Femur (tissue), 1 donor: ENCODE measurements at places on chromosomes 7 and 10.

GRCh38 chr7:49389871-49390479 is 383.5 kb upstream of the VWC2 start:
- no peak for DNase-seq

DNA sequence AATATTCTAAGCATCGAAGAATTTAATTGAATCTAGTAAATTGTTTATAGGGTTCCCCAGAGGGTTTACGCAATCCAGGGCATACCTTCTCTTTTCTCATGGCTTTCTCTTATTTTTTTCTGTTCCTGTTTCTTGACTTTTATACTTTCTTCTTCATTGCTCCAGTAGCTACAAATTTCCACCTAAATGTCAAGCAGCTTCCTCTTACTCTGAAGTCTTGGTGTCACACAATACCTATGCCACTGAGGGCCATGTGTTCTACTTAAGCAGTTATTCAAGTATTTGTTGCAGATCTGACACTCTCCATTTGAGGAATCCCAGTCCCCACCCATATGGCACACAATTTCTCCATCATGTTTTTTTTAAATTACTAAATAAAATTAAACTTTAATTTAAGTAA is 343.1 kb upstream of the MBL2 start:
- no peak for DNase-seq

GRCh38 chr10:62268027-62268398 is 631 bp downstream of the RTKN2 start:
- no peak for DNase-seq

DNA sequence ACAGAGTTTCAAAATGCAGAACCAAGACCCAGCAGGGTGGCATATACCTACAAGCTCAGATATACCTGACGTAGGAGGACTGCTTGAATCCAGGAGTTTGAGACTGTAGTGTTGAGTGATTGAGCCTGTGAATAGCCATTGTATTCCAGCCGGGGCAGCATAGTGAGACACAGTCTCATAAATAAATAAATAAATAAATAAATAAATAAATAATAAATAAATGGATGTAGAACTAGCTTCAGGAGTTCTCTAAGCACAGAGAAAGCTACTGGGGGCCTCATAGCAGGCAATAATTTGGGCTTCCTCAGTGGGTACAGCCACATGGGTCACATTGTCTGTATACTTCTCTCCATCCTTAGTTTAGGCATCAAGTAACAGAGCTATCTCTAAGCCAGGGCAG is 906.8 kb downstream of the LRMDA start:
- no peak for DNase-seq

DNA sequence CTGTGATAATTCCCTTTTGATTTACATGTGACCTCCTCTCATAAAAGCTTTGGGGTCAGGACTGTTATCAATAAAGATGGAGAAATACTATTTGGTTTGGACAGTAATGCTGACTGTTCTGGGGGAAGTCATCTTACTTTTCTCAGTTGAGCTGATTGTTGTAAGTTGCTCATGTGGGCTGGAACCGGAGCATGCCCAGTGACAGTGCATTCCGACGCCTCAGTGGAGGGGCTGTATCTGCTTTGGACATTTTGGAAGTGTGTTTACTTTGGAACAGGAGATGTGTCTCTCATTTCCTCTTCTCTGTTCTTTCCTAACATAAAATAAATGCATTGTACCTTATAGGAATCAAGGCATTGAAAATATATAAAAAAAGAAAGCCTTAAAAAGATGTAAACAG is 30.1 kb downstream of the RBM33 start:
- DNase-seq = no peak

GRCh38 chr10:60224066-60224705 is 165.5 kb downstream of the ANK3 start:
- DNase-seq = no peak

GRCh38 chr7:43577485-43577951 is 5.4 kb upstream of the STK17A start:
- no peak for DNase-seq

DNA sequence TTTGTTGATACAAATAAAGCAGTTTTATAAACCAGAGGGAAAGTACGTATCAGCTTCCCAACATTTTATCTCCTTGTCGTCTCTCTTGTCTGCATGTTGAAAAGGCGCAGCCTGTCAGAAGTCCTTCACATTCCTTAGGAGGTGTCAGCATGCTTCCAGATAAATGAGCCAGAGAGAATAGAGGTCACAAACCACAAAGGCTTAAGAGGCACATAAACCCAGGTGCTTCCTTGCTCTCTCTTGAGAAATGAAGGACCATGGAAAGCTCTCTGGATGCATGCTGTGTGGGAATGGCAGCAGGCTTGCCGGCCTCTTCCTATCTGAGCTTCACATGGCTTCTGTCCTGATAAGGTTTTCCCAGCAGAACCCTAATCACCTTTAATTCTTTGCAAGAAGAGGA is 448.5 kb downstream of the XPNPEP1 start:
- no peak for DNase-seq

- DNase-seq = no peak
Measured at GRCh38 chr10:117860823-117861222, 185.9 kb downstream of the RAB11FIP2 start.

DNA sequence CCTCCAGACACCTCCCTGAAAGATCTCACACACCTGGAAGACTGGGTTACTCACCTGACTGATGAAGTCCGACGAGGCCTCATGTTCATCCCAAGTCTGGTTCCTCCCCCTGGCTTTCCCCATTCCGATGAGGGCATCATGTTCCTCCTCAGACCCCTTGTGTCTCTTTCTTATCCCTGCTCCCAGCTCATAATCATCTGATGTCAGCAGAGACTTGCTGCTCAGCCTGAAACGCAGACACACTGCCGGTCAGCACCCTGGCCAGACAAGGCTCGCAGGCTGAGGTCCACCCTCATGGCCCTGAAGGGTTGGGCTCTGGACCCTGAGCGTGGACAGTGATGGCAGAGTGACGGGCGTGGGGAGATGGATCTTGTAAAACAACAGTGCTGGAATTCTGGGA is 64.3 kb downstream of the TNRC18 start:
- DNase-seq = no peak

DNA sequence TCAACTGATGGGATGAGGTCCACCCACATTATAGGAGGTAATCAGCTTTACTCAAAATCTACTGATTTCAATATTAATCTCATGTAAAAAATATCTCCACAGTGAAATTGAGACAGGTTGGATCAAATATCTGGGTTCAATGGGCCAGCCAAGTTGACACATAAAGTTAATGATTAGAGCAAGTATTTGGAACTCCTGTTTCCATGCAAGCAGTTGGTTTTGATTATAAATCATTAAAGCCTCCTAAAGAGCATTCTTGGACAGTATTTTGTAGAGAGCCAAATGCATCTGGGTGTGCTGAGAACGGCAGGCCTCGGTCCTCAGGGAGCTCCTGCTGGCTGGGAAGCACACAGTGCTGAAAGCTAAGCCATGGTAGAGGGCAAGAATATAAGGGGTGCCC is 126.9 kb upstream of the BTBD16 start:
- no peak for DNase-seq

DNA sequence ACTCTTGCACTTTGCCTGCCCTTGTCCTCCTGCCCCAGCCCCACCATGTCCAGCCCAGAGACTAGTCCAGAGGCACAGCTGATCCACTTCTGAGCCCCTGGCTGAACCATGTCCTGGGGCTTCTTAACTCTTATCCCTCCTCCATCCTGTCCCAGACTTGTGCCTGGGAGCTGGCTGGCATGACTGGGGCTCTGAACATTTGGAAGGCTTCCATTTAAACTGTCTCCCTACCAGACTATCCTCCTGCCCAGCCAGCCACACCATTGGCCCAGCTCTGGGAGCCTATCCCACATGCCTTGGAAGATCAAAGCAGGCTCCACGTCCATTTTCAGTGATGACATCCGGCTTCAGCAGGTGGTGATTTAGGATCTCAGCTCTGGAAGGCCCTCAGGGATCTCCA is 57.4 kb downstream of the FAM241B start:
- no peak for DNase-seq

DNA sequence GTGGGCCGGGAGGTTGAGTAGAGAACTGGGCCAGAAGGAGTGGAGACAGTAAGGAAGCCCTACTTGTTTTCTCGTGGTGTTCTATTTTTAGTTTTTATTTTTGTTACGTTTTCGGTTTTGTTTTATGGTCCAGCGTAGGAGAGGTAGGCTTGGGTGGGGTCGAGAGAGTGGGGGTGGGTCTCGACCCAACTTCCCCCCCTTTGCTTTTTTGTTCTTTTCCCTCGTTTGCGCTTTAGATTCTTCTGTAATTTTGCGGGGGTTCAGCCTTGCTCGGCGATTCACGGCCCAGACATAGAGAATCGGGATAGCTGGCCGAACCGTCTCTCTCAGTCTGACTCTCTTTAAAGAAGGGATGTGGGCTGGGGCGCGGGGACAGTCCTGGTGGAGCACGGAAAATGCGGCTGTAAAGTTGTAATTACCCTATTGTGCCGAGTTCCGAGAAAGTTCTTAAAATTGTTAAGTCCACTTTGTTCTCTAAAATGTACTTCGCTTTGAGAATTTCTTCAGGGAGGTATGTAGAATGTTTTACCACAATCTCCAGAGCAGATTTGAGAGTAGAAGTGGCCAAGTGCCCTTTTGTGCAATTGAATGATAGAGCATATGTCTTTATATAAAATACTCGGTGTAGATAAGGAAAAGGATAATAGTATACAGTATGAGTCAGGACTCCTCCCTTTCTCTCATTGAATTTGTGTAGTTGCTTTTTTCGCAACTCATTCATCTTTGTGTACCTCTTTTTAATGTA is 816 bp downstream of the DMTF1 start:
- peak; percentile 50 for DNase-seq

GRCh38 chr10:120540486-120540885 is 83.5 kb downstream of the PLPP4 start:
- no peak for DNase-seq

DNA sequence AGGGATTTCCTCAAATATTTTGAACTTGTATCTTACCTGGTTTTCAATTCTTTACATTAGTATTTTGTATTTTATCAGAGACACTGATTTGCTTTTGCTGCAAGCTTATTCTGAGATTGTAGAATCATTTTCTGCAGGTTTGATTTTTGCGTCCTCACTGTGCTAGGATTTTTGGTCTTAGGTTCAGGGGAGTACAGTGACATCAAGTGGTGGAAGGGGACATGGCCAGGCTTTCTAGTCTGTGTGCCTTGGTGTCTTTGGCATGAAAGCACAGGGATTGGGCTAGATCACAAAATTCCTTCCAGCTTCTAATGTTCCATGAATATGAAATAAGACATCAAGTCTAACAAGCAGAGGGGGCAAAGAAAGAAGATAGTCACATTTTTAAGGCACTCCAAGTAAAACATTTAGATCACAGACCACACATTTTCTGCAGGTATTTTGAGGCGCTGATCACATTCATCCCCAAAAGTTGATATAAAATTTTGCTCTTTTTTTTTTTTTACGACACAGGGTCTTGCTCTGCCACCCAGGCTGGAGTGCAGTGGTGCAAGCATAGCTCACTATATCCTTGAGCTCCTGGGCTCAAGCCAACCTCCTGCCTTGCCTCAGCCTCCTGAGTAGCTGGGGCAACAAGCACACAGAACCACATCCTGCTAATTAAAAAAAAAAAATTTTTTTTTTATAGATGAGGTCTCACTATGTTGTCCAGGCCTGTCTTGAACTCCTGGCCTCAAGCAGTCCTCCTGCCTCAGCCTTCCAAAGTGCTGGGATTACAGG is 124.4 kb downstream of the PON1 start:
- DNase-seq = peak; percentile 78

DNA sequence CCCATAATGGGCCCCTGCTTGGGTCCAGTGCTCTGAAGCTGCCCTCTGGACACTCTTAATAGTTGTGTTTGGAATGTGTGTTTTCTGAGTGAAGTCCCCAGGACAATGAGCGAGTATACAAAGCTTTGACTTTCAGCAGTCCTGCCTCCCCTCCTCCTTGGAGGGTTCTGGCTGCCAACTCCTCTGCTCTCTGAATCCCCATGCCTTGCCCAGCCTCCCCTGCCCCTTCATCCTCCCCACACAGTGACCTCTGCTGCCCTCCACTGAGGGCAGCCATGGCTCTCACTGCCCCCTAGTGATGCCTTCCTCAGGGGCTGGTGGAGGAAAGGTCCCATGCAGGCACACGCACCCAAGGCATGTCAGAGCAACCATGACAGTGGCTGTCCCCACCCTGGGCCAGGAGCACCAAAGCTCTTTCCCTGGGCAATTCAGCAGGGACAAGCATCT is 40.9 kb downstream of the FRMPD2 start:
- DNase-seq = no peak

DNA sequence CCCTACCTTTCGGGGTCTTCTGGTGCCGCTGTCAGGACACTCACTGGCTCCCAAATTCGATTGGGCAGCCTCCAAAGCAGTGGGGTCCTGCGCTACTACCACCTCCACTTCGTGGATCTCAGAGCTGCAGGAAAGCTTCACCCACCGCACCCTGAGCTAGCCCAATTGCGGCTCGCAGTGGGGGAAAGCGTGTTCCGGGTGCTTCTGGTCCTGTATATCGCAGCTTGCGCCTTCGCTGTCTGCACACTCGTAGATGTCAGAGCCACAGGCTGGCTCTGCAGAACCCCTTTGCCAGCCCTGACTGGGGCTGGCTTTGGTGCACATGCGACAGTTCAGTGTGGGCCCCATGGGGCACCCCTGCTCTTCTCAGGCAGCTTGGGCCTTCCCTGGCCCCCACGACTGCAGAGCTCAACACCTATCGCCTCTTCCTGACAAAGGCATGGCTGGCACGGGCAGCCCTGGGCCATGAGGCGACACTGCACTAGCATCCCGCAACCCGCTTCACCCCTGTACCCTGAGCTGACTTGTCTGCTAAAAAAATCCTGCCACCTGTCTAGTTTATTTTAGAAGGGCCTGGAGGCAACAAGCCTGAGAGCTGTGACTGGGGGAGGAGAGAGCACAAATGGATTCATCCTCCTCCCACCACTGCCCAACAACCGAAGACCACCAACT is 78.7 kb upstream of the ABI1 start:
- no peak for DNase-seq

DNA sequence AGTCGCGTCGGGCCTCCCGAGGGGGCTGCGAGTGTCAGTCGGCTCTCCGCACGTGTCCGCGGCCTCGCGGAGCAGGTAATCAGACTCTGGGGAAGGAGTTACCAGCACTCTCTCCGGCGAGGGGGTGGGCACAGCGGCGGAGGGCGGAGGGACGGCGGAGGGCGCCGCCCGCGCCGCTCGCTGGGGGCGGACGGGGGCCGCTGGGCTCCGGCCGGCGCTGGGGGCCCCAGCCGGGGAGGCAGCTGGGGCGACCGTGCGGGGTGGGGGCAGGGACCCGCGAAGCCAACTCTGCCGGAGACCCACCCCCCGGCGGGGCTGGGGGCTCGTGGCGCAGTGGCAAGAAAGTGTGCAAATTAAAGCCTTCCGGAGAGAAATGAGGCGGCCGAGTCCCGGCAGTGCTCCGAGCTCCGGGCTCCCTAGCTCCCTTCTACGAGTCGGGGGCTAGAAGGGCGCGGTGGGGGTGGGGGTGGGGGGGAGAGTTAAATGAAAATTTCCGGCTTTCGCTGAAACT is at the start of gene CDK6:
Gene CDK6 (minus strand): TSS at position 85 of the 511 bp plus-strand sequence. CDS start 3,250 bp downstream, outside the sequence.
- peak; percentile 83 for DNase-seq

DNA sequence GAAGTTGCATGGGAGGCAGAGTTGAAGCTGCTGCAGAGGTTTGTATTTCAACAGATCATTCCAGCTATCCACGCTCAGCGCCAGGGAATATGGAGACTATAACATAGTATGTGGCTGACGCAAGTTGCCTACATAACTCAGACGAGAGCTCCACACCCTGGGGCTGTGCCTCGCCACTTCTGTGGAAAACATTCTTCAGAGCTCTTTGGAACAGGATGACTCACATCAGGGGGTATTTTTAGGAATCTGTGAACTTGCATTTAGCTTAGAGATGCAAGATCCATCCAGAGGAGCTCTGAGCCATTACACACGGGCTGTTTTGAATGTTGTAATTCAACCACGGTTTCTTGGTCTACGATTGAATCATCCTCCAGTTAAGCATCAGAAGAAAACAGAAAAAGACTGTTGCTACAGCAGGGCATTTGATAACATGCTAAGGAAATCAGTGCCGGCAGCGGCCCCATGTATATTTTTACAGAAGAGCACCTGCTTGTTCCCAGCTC is 481.5 kb upstream of the AKR1E2 start:
- peak; percentile 92 for DNase-seq
